ENCODE measurements at places on chromosomes 4 and X.

DNA sequence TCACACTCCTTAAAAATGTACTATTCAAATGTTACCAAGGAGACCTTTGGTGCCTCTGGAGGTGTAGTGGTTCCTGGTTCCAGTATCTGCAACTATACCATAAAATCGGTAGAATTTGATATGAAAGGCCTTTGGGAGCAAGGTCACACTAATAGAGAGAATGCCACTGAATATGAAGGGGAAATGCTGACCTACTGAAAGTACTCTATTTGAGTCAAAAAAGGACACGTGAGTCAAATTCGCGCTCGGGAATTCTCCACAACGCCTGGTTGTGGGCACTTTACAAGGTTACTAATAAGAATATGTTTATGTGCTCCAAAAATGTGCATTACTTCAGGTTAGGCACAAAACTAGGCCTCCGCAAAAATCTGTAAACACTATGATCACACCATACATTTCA, 39.5 kb upstream of the RELL1 start:
- DNase-seq, result no peak

GRCh38 chr4:88522702-88523324, 763 bp downstream of the PYURF start:
- no peak for DNase-seq

DNA sequence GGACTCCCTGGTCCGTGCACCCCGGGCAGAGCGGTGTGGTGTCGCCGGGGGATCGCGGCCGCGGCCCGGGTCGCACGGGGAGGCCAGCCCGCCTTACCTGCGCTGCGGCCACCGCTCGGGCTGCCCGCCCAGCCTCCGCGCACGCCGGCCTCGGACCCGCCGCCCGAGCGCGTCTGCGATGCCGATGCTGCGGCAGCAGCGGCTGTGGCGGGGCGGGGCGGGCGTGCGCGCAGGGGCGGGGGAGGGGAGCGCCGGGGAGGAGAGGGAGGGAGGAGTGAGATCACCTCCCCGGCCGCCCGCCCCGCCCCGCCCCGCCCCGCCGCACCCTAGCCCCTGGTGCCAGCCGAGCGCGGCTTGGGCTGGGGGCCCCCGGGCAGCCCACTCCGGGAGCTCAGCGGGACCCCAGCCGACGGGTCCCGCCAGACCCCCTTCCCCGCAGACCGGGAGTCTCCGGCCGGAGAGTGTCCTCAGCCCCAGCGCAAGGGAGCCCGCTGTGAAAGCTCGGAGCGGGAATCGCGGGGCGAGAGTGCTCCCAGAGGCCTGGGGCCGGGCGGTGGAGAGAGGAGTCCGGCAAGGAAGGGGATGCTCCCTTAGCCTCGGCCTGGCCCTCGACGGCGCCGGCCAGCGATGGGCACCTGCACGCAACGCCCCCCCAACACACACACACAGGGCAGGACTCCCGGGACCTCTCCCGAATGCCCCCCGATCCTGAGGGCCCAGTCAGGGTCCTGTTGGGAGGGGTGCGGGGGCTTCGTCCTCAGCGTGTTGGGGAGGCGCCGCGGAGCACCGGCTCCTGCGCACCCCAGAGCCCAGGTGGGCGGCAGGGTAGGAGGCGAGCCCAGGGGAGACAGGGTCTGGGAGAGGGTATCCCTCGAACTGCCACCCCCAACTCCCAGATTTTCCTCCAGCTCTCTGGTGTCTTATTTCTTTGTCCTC, at the start of gene L1CAM:
Gene L1CAM, minus strand, starts transcription at position 206 of the 936 bp plus-strand sequence. CDS start 10,337 bp downstream, outside the sequence.
- no peak for DNase-seq

- DNase-seq, result no peak
Observed at GRCh38 chr4:125314676-125315575, at the start of gene FAT4. FAT4 (plus strand) TSS chr4:125314955; CDS start chr4:125316412, 1,457 bp downstream.

GRCh38 chr4:165294907-165295306, 32.6 kb upstream of the MSMO1 start:
- DNase-seq, result no peak

DNA sequence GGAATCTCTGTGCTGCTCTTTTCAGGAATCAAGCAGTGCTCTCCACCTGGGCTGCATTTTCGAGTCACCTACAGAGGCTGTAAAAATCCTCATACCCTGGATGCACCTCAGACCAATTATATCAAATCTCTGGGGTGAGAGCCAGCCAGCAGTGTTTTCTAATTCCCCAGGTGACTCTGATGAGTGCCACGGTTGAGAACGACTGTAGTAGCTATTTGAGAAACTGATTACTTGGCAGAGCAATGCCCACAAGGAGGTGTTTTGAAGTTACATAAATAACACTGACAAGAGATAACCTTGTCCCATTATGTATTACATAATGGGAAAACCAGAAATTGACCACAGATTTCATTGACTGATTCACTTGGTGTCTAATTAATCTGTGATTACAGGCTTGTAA, 46.8 kb downstream of the CLCN4 start:
- no peak for DNase-seq

GRCh38 chr4:122851568-122851967, 24.9 kb downstream of the FGF2 start:
- DNase-seq, result no peak

DNA sequence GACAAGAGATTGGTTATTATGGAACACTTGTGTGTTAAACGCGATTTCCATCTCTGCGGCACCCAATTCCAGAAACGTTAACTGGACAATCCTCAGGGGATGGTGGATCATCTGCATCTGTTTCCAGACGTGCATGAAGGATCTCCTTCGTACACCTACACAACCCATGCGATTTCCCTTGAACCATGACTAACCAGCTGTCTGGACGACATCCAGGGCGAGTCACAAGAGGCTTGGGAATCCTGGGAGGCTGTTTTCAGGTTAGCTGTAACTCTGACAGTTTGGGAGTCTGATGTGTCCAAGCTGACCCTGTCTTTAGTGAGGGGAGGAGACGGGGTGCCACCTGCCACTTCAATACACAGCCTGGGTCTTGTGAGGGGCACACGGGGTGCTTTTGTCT, 84.5 kb downstream of the GATB start:
- no peak for DNase-seq

DNA sequence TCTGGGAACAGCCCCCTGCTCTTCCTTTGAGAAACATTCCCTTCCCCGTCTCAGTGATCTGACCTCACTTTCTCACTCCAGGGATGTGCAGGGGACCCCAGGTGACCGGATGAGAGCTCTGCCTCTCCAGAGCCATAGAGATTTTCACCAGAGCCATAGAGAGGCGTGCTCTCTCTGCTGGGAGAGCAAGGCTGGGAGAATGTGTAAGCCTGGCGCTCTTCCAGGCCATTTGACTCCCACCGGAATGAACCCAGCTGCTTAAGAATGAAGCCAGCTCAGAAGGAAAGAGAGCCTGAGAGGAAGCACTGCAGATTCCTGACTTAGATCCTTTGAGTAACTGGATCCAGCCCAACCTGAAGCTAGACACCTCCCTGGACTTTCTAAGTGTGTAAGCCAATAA, 106.4 kb downstream of the DHX15 start:
- DNase-seq, result no peak

- no peak for DNase-seq
Observed at GRCh38 chrX:10011991-10012390, 44.8 kb downstream of the CLDN34 start.

- no peak for DNase-seq
Observed at GRCh38 chr4:53840643-53841042, 223.8 kb downstream of the CHIC2 start.

DNA sequence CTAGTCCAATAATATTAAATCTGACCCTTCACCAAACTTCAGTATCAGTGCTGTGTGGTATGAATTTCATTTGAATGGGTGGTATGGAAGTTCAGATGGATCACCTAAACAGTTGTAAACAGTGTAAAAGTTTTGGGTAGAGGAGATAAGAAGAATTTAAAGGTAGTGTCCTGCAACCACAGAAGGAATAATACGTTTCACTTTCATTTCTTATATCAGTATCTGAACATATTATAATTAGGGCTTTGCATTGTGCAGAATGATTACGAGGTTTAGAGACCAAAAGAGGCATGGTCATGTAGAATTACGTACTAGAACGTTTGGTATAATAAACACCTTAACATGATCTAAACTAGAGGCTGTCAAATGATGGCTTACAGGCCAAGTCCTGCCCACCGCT, 116.1 kb downstream of the PDLIM5 start:
- no peak for DNase-seq

DNA sequence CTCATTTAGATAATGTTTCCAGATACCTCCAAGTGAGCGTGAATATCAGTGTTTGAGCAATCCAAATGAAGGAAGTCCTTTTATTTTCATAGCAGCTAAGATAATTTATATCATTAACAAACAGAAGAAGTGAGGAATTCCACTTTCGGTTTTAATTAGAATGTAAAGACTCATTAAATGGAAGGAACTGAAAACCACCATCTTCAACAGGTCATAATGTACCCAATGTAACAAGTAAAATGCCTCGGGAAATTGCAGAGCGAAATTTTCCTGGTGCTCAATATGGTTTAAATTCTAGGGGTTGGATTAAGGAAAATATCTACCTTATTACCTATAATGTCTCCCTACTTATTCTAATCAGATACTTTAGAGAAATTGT, 33.9 kb upstream of the SLC9A7 start:
- DNase-seq, result no peak

- DNase-seq, result no peak
Observed at GRCh38 chr4:37188100-37188499, 56.4 kb upstream of the NWD2 start.

GRCh38 chr4:123017636-123018395, 95.4 kb upstream of the NUDT6 start:
- no peak for DNase-seq

DNA sequence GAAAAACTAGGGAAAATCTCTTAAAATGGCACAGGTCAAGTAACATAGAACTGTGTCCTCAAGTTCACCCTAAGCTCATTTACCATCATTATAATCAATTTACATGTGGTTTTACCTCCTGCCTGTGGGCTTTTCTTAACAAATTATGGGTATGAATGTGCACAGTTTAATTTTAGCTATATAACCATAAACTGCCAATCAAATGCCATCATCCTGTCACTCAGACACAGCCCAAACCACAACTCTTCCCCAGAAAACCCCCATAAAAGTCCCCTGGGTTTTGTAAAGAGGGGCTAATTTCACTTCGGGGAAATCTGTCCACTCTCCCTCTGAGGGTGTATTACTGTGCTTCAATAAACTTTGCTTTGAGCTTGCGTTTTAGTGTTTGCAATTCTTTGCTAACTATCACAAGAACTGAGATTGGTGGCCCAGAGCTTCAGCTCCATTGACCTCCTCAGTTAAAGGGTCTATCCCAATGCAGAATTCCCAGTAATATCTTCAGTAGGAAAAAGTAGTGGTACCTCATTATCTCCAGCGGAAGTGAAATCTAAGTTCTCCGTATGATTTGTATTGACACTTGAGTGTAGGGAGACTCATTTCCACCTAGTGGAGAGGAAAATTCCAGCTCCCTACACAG, 394.6 kb downstream of the SPOCK3 start:
- no peak for DNase-seq

- no peak for DNase-seq
Observed at GRCh38 chrX:10077425-10078188, 79.2 kb upstream of the CLCN4 start.

DNA sequence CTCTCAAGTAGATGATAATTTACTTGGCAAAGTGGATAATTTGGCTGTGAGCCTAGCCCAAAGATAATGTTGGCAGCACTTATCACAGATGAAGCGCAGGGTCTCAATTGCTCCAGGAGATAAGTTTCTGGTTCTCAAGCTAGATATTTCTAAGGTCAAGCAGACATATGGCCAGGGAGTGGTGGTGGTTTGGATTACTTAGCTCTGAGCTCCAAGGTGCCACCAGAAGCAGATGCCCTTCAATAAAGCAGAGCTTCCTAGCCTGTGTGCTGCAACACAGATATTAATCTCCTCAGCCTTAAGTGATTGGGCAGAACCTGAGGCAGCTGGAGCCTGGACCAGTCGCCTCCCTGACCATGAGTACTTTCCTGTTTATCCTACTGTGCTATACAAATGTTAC, 79.2 kb upstream of the NALF2 start:
- DNase-seq, result no peak

- no peak for DNase-seq
Observed at GRCh38 chrX:147626605-147627004, 285.1 kb upstream of the FMR1 start.

- DNase-seq, result no peak
Observed at GRCh38 chr4:73419106-73420038, 15.3 kb downstream of the ALB start.

DNA sequence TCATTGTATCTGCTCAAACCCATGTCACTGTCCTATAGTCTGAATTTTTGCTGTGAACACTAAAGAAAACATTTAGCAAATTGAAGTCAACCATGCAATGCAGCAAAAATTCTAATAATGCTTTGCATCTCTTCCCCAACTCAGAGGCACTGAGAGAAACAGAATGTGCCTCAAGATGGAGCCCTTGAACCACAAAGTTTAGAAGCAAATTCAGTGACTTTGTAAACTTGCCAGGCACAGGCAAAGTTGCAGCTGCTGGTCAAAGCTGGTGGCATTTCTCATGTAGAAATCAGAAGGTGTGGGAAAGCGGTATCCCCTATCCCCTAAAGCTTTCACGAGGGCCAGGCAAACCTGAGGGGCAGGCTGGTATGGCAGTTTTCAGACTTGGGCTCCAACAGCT, 121.7 kb upstream of the DIPK2B start:
- DNase-seq, result no peak

DNA sequence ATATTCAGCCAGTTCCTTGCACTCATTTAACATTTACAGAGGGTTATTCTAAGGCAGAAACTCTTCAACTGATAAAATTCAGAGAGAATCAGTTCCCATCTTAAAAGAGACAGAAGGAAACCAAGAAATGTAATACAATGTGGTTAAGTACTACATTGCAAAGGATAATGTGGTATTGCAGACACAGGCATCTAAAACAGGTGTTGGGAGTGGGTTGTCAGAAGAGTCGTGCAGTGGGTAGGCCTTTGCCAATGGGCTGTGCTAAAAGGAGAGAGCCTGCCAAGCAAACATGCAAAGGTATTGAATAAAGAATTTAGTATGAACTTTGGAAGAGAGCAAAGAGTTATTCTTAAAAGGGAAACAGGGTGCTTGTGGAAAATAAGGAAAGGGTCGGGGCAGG, 1044.4 kb upstream of the DIAPH2 start:
- no peak for DNase-seq

- no peak for DNase-seq
Observed at GRCh38 chrX:29295987-29296680, 708.9 kb downstream of the IL1RAPL1 start.

- no peak for DNase-seq
Observed at GRCh38 chr4:78737035-78737434, 39.1 kb upstream of the BMP2K start.

- no peak for DNase-seq
Observed at GRCh38 chr4:112348488-112349158, 51.5 kb downstream of the ALPK1 start.

- no peak for DNase-seq
Observed at GRCh38 chrX:63581398-63581797, 203.6 kb downstream of the ARHGEF9 start.
